ENCODE measurements at places on chromosomes 4 and X.

DNA sequence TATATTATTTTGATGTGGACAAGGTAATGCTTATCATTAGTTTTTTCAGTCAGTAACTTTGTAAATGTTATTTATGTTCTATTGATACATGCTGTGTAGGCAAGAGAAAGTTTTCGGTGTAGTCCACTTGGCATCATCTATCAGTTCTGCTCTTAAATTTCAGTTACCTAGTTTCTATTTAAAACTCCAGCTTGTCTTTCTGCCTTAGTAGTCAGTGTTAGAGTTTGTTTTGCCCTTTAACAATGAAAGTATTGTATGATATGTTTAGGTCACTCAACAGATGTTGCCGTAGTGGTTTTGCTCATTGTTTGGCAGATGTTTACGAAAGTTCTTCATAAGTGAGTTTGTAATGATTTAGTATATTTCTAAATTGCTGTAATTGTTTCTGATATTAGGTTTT is 34.9 kb upstream of the FHDC1 start:
- DNase-seq = no peak

DNA sequence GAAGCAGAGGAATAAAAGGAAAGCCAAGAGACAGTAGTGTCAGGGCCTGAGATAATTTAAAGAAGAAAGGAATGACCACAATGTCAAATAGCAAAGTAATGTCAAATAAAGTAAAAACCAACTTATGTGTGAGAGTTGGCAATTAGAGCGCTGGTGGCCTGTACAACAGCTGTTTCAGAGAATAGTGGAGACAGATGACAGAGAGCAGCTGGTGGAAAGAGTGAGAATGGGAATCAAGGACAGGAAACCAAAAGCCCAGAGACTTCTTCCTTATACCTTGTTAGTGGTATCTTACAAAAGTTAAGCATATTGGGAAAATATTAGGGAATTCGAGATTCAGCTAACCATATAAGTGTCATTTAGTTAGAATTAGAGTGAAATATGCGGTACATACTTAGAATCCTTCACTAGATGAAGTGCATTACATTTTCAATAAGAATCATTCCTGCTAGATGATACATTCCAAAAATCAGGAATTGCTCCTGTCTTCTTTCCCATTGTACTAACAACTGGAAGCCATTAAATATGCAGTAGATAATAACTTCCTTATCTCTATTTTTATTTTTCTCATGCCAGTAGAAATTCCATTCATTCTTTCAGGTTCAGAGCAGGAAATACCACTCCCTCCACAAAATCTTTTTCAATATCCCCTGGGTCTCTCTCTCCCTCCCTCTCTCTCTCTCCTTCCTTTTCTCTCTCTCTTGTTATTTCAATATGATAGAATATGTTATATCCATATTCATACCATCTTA is 525.4 kb downstream of the CENPC start:
- DNase-seq = no peak

DNA sequence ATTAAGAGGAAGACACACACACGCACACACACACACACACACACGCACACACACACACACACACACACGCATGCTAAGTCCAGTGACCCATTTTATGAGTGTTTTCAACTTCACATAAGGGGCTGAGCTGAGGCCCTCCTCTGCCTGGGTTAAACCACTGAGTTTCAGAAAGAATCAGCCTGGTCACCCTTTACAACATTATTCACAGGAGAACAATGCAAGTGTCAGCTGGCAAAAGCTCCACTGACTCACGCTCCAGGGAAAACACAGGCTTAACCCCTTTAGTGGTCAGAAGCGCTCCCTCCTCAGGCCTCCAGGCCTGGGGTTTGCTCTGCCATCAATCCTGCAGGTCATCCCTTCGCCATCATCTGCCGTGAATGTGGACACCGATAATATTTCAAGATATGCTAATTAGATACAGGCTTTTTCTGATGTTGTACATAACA is 46.9 kb downstream of the ACOX3 start:
- DNase-seq = no peak

GRCh38 chr4:136670265-136670664 is 862.0 kb downstream of the PCDH18 start:
- DNase-seq = no peak

DNA sequence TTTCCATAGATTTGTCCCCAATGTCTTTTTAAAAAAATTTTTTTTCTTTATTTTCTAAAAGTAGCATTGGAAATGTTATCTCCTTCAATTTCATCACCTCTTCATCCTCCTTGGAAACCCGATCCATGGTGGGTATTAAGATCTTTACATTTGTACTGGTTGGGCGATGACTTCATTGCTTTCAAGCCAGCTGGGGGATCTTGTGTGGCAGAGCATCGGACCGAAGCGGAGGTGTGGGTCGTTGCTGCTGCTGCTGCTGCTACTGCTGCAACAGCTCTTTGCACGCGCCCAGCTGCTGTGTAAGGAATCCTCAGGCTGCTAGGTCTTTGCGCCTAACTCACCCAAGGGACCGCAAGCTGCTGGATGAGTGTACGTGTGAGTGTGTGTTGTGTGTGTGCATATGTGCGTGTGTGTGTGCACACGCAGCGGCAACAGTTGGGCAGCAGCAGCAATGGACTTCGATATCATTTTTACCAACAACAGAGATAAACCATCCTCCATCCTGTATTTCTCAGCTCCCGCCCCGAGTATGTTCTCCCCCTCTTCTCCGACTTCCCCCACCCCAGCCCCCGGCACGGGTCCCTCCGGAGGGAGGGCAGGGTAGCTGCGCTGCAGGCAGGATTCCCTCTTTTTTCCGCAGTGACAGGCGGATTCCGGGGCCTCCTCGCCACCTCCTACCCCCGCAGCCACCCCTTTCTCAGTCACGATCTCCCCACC is 768 bp upstream of the CDKL5 start:
- peak; percentile 8 for DNase-seq

GRCh38 chr4:53161051-53161786 is 204.6 kb downstream of the SCFD2 start:
- no peak for DNase-seq

DNA sequence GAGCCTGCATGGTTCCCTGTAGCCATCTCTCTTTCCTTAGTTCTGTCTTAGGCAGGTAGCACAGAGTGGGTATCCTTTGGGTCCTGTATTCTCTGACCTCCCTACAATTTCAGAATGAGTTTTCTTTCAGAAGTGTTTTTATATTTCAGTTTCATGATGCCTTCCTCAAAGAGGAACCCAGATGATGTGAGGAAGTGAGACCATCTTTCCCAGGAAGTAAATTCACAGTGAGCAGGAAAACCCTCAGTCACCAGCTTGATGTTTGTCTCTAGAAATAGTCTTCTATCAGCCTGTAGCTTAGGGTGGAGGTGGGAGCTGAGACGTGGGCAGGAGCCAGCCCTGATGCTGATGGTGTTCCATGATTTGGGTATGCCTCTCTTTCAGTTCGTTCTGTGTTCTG is 16.9 kb downstream of the PLAC1 start:
- DNase-seq = no peak

DNA sequence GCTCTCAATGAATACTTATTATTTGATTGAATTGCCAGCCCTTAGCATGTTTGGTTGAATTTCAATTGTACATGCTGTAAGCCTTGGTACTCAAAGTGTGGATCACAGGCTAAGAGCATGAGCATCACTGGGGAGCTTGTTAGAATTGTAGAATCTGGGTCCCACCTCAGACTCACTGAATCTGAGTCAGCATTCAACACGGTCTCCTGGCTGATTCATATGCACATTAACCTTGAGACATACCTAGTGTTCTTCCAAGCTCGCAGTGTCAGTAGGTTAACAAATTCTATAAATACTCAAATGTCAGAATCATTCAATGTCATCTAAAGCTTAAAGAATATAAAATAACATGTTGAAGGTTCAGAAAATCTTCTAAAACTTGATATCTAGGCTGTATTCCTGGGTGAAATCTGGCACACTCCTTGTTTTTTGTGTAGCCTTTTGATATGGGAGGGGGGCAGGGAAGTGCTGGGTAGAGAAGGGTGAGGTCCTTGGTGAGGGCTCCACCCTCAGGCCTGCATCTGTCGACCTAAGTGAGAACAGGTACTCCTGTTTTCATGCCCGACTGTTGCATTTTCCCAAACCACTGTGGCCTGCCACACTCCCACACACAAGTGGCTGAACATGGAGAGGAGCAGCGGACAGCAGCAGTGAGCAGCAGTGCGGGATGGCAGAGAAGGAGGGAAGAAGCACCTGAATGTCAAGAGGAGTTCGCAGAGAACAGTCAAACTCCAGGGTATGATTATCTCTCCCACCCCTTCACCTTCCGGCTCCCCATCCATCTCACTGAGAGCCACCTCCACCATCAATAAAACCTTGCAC is 529.6 kb upstream of the IGFBP7 start:
- DNase-seq = no peak

- no peak for DNase-seq
Observed at GRCh38 chrX:11434607-11435006, 141.4 kb downstream of the AMELX start.

DNA sequence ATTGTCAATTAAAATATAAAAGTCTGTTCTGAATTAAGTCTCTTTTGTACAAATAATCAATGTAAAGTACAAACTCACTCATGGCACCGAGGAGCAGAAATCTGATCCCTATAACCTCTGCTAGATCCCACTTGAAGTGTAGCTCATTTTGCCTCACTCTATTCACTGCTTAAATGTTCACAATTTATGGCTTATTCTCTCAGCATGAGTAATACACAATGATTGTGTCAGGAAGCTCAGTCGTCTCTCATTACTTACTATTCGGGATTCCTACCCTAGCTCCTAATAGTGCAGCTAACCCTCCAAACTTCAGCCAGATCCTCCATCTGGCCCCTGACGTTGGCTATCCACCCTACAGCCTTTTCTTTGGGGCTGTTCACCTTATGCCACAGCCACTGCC is 4.7 kb upstream of the AMMECR1 start:
- DNase-seq = no peak

All from activated naive CD8-positive, alpha-beta T cell treated with anti-CD3 and anti-CD28 coated beads, Interleukin-2, amount 50 U/mL, for 24 hours (primary cell).